Daoy (cell line): ENCODE measurements at places on chromosomes 6 and 20. TPM values are rescaled to one million over a fixed set of nuclear protein-coding genes. Genes with fewer than 3 reads are reported as not detected.
A peak's percentile ranks its signal among the peaks of the same experiment; 100 is the strongest.

- DNase-seq: no peak
Observed at GRCh38 chr6:86722131-86722530, 215.2 kb upstream of the HTR1E start.

GRCh38 chr20:11826334-11826733, 91.4 kb upstream of the BTBD3 start:
- no peak for DNase-seq

DNA sequence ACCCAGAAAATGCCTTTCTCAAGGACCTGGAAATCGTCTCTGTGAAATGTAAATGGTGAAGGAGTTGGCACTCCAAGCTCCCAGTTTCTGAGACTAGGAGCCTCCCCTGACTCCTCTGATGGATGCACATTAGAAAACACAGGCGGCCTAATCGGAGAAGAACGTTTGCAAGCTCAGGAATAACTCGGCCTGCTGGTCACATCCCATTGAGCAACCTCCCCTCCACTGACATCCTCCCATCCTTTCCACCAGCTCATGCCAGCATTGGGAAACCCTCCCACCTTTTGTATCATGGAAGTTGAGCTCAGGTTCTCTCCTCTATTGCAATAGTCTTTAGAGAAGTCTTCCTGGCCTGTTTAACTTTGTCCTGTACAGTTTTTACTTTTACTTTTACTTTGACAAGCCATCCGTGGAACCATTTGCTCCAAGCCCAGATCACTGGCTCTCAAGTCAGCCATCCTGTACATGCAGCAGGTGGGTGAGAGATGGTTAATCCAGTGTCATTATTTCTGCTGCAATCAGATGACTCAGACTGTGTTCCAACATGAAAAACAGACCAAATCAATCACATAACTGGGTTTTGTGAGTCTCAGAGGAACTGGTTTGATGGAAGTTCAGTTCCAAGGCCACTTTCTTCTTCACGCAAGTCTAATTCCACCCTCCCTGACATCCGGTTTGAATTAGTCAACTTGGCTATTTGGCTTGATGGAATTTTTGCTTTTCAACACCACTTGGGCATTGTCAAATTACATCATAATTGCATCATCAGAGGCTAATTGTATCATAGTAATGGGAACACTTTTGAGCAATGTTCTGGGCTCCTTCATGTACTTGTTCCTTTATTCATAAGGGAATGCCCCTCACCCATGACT, 619.4 kb upstream of the CDH4 start:
- DNase-seq: no peak

GRCh38 chr20:19990850-19991249, 26.3 kb upstream of the NAA20 start:
- DNase-seq: no peak

RSPO3 gene
- not detected in 2 replicates for total RNA-seq

CCN5 gene
- total RNA-seq: not detected in 2 replicates

RWDD2A gene
- total RNA-seq: 0.97 and 2.6 TPM in 2 replicates

DNA sequence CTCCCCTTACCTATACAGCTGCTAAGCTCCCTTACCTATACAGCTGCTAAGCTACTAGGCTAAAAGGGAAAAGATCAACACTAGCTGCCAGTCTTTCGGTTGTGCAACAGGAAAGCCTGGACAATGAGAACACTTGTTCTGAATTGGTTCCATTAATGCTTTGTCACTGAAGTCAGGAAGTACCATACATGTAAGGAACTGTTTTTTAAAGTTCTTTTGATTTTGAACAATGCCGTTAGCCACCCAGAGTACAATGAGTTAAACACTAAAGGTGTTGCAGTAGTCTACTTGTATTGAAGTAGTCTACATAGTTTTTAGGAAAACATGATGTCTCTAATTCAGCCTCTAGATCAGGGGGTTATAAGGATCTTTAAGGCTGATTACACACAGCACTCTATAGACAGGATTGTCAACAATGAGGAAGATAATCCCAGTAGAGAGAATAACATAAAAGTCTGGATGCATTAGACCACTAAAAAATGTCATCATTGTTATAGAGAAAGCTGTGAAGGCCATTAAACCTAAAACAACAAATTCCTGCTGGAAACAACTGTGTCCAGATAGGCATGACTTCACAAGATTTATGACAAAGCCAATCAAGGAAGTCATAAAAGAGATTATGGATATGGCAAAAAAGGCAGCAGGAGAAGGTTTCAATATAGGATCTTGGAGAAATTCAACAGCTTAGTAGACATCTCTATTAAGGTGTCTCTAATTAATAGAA, 306.3 kb downstream of the PHF3 start:
- no peak for DNase-seq

- DNase-seq: no peak
Observed at GRCh38 chr20:16944745-16945144, 196.6 kb downstream of the OTOR start.

DNA sequence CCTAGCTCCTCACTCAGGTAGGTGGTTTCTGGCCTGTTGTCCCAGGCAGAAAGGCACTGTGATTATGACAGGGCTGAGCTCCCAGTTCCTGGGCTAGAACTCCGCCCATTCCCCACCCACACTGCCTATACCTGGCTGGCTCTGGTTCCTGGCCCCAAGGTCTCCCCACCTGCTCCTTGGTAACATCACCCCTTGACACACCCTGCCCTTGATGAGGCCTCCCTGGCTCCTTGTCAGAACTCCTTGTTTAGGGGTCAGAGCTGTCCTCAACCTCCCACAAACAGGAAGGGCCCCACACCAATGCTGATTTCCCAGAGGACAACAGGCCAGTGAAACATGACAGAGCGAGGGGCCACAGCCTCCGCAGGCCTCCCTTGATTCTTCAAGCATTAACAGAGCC, 15.5 kb upstream of the MYMX start:
- DNase-seq: no peak

SLC2A4RG gene
- 6.6 and 14.6 TPM in 2 replicates for total RNA-seq

GABRR1 gene
- total RNA-seq: not detected in 2 replicates

PPP1R3G gene
- 0.18 and 0.23 TPM in 2 replicates for total RNA-seq

DEFB124 gene
- not detected in 2 replicates for total RNA-seq

ME1 gene
- 19.9 and 22.4 TPM in 2 replicates for total RNA-seq

- DNase-seq: no peak
Observed at GRCh38 chr20:3557237-3557785, 86.5 kb downstream of the ATRN start.

SAMD3 gene
- total RNA-seq: not detected in 2 replicates

GRCh38 chr6:46626228-46626909, 26.2 kb downstream of the CYP39A1 start:
- DNase-seq: peak; percentile 19

UST gene
- 12.1 and 13.6 TPM in 2 replicates for total RNA-seq

RSPH4A gene
- total RNA-seq: under 0.01 TPM in 1 of 2 replicates, not detected in the other
